Breast epithelium (tissue), 4 donors: ENCODE measurements at places on chromosomes 5 and 9. TPM values are rescaled to one million over a fixed set of nuclear protein-coding genes. Genes with fewer than 3 reads are reported as not detected.
A peak's percentile ranks its signal among the peaks of the same experiment; 100 is the strongest.

Gene GLRA1
- total RNA-seq: not detected

DNA sequence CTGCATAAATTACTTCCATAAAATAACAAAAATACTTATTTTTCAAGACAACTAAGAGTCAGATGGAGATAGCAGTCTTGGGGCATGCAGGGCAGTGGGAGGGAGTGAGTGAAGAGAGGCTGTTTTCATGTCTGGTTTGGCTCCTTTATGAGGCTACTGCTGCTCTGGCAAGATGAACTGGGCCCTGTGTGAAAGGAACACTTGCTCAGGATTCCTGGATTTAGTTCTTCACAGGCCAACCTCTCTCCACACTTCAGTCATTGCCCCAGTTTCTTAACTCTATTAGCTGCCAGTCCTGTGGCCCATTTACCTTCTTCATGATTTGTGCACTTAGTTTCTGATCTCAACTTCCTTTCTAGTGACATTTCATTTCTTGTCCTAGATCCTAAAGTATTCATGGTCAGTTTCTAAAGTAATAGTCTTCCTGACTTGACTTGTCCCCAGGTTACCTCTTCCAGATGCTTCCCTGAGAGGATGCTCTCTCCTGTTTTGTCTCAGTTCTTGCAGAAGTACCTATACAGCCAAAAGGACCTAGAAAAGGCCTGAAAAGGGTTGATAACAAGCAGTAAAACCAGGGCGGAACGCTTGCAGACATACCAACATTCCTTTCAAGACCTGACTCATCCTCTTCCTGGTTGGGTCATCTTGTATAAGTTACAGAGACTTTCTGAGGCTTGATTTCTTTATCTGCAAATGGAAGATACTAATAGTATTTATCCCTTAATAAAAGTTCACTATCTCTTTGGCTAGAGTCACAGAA is 77.0 kb upstream of the ZFAND5 start:
- no peak for DNase-seq

- DNase-seq: no peak
Observed at GRCh38 chr5:100828071-100828897, 74.8 kb downstream of the ST8SIA4 start.

DNA sequence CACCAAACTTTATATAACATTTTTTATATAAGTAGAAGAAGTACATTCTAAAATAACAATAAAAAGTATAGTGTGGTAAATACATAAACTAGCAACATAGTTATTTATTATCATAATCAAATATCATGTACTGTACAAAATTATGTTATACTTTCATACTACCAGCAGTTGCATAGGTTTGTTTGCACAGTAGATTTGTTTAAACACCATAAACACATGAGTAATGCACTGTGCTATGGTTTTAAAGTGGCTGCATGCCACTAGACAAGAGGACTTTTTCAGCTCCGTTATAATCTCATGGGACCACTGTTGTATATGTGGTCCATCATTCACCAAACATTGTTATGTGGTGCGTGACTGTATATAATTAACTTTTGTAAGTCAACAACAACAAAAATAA is 137.6 kb downstream of the DRD1 start:
- DNase-seq: no peak

Gene CYLC2
- total RNA-seq: not detected

GRCh38 chr9:137293094-137293481 is 9.0 kb downstream of the NRARP start:
- DNase-seq: no peak

DNA sequence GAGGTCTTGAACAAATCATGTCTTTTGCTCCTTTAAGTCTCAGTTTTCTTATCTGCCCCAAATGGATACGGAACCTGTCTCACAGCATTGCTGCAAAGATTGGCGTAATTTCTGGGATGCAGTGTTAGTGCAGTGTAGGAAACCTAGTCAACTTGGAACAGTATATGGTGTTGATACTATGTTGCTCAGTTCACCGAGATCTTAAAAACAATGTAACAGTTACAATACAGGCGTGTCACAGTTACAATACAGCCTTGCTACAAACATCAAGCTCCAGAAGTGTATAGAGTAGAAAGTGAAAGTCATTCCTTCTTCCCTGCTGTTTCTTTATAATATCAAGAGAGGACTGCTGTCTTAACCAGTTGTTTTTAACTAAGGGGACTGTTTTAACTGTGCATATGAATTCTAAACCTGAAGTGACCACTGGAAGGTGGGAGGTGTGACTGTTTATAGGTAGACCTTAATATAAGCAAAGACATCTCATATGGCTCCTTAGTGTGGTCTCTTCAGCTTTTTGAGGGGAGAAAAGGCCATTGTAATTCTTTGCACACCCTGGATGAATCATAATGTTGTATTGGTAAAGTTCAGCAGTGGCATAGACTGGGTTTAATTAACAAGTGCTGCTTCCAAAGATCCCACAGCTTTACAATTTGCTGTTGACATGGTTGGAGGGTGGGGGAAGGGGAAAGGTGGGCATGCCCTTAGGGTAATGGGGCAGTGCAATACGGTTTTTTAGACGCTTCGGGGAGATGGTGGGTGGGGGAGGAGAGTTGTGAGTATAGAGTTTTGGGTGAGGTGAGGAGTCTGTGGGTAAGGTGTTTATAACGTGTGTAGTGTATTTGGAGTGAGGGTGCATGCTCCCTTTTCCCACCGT is 12.9 kb downstream of the PRRC2B start:
- no peak for DNase-seq

- peak; percentile 42 for DNase-seq
Observed at GRCh38 chr9:89597711-89598362, 7.0 kb upstream of the GADD45G start.

Gene KCNV2
- total RNA-seq: not detected

Gene FCN2
- 1.8 TPM for total RNA-seq

DNA sequence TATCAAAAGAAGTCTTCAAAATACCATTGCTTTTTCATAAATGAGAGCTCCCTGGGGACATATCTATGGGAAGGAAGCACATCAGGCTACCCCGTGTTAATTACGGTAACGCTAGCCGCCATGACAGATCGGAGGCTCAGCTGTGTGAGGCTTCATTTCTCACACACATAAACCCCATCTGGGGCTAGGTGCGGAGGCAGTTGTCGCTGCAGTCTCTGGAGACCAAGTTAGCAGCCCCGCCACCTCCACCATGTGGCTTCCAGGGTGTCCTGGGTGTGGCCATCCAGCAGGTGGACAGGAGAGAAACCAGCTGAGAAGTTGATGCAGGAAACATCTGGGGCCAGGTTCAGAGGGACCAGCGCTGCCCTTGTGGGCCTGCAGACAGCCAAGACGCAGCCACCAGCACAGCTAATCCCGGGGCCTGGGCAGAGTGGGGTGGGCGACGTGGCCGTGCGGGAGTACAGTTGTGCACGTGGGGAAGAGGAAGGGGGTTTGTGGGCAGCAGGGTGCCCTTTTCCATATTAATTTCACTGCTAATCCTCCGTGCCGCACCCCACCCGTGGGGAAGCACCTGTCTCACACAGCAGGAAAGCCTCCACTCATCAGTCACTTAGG is 426.5 kb downstream of the IRX1 start:
- DNase-seq: no peak

DNA sequence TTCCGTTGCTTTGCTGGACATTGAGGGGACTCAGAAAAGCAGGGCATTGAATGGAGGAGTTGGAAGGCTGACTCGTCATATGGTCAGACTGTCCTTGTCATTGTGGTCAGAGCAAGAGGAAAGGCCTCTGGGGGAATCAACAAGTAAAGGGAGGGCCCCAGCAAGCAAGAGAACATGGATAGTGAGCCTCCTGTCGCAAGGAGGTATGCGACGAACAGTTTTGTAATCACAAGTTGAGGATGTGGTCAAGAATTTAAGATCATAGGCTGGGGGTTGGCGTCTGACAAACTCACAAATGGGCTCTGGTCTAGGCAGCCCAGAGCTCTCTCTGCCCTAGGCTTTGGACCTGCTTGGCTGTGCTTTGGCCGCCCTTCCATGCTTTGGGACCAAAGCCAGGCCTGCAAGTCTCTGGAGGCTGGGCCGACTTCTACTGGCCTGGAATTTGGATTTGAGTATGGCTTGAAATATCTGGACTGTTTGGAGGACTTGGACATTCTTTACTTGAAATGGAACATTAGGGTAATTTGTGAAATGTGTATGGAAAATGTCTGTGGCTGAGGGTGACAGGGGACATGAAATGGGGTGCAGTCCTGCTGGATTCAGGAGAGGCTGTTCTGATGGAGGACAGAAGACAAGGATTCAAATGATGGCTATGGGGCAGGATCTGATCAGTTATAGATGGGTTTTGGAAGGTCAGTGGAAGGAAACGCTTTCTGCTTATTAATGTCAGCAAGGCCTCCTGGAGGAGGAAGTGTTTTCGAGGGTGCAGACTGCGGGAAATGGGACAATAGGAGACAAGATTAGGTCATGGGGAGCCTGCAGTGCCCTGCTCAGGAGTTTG is 19.2 kb upstream of the NDST1 start:
- peak; percentile 74 for DNase-seq

Gene LCN12
- 5.6 TPM for total RNA-seq

- DNase-seq: no peak
Observed at GRCh38 chr5:73515232-73515631, 17.0 kb downstream of the BTF3 start.

DNA sequence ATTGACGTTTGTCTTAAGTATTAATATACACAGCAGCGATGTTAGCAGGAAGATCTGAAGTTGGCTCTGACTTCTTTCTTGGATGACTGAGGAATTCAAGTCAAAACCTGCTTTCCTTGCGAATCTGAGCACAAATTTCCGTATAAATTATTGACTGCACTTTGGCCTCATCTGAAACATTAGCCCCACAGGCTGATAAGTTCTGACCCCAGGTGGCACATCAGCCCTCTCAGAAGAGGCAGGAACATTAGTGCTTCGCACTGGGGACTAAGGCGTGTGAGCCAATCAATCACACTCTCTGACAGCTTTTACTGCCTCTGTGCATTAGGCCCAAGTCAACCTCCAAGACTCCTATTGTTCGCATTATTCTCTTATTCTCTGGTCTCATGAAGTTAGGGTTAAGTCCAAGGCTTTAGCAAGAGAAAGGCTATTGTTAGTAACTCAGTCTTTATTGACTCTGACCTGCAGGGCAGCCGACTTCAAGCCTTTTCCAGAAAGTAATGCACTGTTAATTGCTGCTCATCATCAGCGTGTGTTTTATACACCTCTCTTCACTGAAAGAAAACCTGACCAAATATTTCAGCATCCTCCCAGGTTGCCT is 84.2 kb downstream of the ZNF608 start:
- DNase-seq: no peak

Gene INSL6
- not detected for total RNA-seq

DNA sequence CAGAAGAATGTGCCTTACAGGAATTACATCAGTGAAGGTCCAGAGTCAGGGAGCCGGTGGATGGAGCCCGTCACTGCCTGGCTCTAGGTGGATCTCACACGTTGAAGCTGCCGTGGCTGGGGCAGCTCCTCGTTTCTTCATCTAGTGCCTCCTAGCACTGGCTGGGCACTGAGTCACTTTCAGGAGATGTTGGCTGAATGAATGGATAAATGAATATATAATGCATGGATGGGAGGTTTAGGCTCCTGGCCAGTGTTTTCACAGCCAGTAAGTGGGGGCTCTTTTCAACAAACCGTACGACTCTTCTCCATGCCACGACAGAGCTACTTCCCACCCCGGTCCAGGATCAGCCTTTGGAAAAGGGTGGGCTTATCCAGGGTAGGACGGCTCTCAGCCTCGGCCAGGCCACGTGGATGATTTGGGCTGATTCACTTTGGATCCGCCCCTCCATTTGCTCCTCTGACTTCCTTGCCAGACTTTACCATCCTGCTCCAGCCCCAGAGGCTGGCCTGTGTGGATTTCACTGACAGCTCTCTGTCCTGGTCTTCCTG is 1.3 kb upstream of the SH3PXD2B start:
- DNase-seq: no peak

DNA sequence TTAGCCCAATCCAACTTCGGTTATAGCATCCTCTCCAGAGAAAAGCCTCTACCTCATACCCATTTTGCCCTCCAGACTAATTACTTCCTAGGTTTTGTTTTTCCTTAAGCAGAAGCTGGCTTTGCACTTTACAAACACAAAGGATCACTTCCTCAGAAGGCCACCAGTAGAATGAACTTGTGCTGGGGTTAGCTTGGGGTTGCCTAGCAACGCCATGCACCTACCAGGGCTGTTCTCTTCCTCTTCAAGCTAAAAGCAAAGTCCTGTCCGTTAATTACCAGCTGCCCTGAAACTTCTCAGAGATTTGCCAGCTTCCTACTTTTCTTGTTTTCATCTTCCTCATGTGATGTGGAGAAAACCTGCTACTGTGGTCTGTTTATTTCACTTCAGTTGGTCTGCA is 132.0 kb upstream of the WWC1 start:
- DNase-seq: no peak

GRCh38 chr9:81664638-81665222 is 24.6 kb downstream of the TLE1 start:
- no peak for DNase-seq

GRCh38 chr9:74358959-74359358 is 138.2 kb upstream of the RORB start:
- DNase-seq: no peak

DNA sequence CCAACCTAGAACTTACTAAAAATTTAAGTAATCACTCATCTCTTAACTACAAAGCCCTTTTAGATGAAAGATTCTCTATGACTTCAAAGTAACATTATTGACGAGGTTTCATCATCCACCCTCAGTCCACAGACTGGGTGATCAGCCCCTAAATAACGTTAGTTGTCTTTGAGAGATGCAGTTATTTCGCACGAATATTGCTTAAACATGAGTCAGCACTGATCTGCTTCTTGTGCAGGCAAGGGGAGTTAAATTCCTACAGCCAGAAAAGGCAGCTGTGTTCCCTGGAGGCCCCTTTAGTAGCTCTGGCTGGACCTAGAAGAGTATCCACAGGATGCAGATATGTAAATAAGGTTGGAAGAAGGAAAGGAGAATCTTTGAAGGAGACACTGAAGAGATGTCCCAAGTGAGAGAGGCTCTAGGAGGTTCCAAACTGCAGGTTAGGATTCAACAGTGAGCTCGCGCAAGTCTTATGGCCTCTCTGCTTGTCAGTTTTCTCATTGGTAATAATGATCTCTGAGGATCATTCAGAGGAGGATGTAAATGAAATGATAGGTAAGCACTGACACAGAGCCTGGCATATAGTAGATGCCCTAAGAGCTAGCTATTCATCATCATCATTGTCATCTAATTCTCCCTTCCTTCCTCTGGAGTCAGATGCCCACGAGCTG is 122.2 kb upstream of the MAN2A1 start:
- DNase-seq: no peak

DNA sequence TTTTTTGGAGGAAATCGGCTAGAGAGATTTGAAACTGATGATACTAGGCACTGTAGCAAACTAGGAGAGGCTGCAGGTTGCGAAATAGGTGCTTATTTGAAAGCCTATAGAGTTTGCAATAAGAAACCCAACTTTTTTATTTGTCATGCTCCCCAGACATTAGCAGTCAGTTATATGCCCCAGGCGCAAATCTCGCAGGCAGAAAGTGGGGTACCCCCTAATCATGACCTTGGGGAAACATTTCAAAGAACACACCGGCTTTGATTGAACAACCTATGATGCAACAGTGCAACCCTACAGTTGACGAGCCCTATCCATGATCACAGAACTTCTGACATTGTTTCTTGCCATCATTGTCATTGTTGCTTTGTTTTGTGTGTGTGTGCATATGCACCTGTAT is 510.5 kb downstream of the RAB3C start:
- DNase-seq: no peak

- DNase-seq: no peak
Observed at GRCh38 chr5:57594436-57594835, 111.8 kb upstream of the ACTBL2 start.

- no peak for DNase-seq
Observed at GRCh38 chr5:171808951-171809350, 23.3 kb downstream of the SMIM23 start.
